ENCODE measurements at places on chromosomes 4 and X.

DNA sequence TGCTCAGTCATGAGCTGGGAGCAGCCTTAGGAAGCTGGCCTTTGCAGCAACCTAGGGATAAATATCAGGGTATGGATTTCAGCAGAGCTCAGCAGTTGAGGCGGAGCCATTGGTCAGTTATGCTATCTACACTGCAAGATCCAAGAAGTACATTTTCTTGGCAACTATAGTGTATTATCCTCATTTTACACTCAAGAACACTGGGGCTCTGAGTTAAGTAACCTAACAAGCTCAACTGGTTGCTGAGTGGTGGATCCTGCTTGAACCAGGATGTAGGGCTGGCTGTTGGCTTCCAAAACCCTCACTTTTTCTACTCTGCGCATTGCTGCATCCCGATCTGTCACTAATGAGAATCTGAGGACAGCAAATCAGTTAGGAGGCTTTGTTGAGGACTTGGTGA is 1.5 kb upstream of the SCARB2 start:
- no peak for DNase-seq

DNA sequence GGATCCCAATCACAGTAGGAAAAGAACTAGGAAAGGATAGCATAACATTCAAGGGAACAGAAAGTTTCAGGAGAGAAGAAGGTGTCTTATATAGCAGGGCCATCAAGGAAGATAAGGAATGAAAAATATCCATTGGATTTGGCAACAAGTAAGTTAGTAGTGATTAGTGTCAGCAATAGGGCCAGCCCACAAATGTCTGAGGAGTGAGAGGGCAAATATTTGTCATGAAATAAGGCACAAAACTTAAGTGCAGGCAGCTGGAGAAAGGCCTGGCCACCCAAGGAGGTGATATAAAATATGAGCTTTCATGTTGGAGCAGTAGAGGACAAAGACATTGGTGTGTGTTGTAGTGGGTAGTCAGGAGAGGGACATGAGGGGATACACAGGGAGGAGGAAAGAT is 132.1 kb downstream of the COL4A6 start:
- DNase-seq, result no peak

GRCh38 chr4:157280673-157281072 is 60.1 kb downstream of the GRIA2 start:
- DNase-seq, result no peak

- DNase-seq, result no peak
Measured at GRCh38 chr4:16912896-16913295, 14.5 kb upstream of the LDB2 start.

DNA sequence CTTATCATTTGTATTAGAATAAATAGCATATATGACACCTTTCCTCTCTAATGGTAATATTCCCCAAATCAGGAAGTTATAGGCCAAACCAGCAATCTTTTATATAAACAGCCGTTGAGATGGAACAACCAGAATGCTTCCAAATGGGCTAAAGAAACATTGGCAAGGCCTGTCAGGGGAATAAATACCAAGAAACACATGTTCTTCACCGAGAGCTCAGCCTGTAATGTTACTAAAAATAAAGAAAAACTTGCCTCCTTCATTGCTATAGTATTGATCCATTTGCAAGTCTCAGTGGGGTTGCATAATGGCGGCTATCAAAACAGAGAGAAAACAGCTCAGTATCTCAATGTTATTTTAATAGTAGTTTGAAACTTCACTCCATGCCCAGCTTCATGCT is 104.9 kb downstream of the FAM13A start:
- no peak for DNase-seq

DNA sequence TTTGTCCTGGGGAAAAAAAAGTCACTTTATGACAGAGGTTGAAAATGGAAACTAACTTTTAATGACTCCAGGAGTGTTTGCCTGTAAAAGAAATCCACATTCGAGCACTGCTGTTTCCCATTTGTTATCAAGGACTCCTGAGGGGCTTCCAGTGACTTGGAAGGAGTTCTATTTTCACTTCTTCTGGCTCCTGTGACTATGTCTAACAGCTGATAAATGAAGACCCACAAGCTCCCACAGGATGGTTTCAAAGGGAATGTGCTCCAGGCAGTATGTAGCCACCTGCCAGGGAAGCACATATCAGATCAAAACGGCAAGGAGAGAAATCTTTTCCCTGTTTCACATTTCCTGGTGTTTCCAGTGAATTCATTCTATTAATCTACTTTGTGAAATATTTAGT is 159.8 kb upstream of the FAM241A start:
- DNase-seq, result no peak

- no peak for DNase-seq
Measured at GRCh38 chrX:102847362-102847761, 89.7 kb upstream of the RAB40AL start.

DNA sequence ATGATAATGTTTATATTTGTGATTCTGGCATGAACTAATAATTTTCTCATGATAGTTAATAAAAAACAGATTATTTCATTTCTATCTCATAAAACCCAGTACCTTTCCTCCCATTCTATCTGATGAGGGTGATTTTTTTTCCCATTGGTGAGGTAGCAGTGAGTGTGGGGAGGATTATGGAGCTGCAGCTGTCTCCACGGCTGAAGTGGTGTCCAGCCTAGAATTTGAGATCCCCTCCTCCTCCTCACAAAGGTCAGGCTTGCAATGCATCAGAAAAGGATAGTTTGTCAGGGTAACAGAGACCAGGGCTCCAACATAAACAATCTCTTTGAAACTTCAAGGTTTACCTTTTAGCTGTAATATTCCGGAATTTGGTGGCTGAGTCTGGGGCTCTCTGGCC is 60.9 kb downstream of the C4orf51 start:
- DNase-seq, result no peak

- DNase-seq, result no peak
Measured at GRCh38 chr4:56723201-56723605, 42.1 kb upstream of the HOPX start.

GRCh38 chr4:38114386-38115150 is 154.4 kb downstream of the PTTG2 start:
- peak; percentile 43 for DNase-seq

GRCh38 chr4:76278583-76278982 is 27.1 kb downstream of the FAM47E start:
- DNase-seq, result peak; percentile 40

DNA sequence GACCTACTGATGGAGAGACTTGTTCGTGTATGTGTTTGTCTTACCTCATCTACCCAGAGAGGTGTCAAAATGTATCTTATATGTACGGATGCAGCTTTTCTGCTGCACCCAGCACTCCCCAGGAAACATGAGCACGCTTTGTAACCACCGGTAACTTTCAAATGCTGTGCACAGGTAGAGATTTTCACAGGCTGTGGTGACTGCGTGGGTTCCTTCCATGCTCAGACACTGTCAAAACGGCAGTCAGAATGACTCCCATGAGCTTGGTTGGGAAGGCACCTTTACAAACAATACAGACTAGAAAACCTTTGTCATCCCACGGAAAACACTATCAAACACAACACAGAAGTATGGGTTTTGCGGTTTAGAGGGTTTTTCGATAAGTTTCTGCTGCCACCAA is 28.2 kb downstream of the F11 start:
- no peak for DNase-seq

DNA sequence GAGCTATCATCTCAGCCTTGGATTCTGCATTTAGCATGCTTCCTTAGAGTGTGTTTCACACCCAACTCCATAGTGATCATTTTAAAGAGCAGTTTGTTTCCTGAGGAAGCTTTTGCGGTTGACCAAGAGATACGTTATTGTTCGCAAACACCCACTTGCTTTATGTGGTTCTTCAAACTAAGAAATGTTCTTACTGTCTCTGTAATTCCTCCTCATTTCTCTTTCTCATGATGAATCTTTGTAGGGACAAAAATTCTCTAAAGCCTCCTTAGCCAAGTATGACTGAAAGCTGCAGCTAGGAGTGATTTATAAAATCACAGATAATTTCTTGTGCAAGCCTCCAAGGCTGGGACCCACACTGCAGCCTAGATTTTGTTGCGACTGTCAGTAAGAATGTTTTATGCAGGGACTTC is 10.0 kb downstream of the TNIP3 start:
- DNase-seq, result no peak

- DNase-seq, result no peak
Measured at GRCh38 chrX:23575281-23575680, 92.0 kb upstream of the PRDX4 start.

- DNase-seq, result no peak
Measured at GRCh38 chrX:17474892-17475291, 99.9 kb downstream of the NHS start.

GRCh38 chrX:124641737-124642491 is 295.6 kb downstream of the SH2D1A start:
- peak; percentile 1 for DNase-seq

GRCh38 chr4:8090312-8090711 is 68.3 kb downstream of the ABLIM2 start:
- no peak for DNase-seq

DNA sequence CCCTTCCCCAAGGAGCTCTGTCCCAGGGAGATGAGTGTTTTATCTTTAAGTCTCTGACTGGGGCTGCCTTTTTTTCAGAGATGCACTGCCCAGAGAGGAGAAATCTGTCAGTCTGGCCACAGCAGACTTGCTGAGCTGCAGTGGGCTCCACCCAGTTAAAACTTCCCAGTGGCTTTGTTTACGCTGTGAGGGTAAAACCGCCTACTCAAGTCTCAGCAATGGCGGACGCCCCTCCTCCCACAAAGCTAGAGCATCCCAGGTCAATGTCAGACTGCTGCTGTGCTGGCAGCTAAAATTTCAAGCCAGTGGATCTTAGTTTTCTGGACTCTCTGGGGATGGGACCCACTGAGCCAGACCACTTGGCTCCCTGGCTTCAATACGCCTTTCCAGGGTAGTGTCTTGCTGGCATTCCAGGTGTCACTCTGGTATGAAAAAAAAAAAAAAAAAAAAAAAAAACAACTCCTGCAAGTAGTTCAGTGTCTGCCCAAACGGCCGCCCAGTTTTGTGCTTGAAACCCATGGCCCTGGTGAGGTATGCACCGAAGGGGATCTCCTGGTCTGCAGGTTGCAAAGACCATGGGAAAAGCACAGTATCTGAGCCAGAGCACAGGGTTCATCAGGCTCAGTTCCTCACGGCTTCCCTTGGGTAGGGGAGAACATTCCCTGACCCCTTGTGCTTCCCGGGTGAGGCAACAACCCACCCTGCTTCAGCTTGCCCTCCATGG is 1616.1 kb upstream of the ADGRL3 start:
- no peak for DNase-seq

DNA sequence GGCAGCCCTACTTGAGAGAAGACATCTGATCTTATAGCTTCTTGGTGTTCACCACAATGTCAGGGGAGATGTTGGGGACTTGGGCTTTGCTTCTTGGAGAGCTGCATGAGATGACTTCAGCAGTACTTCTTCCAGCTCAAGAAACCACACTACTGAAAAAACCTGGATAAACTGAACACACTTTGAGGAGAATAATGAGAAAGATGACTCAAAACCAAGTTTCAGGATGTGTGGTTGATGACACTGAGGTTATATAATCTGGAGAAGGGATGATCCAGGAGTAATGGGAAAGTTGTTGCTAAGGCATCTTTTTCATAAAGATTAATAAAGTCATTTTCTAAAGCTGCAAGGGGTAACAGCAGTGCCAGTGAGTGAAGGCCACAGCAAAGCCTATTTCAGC is 58.4 kb upstream of the PNPLA4 start:
- DNase-seq, result no peak

- peak; percentile 96 for DNase-seq
Measured at GRCh38 chr4:147780137-147780777, 48.4 kb downstream of the ARHGAP10 start.

DNA sequence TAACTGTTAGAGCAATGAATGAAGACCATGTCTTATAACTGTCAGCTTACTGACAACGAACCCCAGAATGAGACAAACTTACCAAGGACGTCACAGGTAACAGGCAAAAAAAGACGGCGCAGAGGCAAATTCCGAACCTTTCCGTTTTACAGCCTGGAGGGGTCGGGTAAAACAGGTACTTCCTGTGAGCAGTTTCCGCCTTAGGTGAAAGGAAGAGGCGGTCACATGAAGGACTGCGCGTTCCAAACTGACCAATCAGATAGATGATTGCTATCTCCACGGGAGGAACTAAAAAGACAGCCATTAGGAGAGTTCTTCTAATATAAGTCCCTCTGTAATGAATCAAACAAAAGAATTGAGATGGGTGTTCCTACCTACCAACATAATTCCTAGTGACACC is at the start of gene COX7B2:
Gene COX7B2 (minus strand): TSS at position 168 of the 400 bp plus-strand sequence. CDS start 174,053 bp downstream, outside the sequence.
- DNase-seq, result no peak

DNA sequence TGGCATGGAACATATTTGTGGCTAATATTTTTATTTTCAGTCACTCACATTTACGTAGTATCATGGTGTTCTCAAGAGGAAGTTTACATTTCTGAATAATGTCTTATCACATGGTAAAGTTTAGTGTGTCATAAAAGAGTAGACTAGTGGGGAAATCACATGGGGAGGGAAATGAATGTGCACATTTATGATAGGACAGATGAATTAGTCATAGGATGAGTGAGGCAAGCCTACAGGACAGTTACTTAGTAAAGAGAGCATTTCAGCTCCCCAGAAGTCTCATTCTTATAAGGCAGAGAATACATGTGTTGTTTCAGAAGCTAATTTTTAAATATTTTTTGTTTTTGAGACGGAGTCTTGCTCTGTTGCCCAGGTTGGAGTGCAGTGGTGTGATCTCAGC is 6.2 kb downstream of the GK start:
- peak; percentile 76 for DNase-seq

- no peak for DNase-seq
Measured at GRCh38 chr4:3465698-3466671, 2.9 kb downstream of the DOK7 start.

DNA sequence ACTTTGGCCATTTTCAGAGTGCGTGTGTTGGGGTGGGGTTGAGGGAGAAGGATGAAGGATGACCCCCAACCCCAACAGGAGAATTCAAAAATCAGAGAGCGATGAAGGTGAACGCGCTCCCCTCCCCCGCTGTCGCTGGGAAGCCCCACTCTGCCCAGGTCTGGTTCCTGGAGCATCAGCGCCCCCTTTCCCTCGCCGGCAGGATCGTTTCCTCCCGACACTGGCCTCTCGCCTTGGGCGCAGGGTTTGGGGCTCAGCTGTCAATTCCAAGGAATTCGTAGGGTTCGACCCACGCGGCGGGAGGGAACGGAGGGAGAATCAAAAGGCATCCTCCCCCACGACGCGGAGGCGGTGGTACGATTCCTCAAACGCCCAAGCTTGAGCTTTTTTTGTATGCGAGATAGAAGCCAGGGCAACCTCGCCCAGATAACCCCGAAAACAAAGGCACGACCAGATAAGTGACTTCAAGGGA is 1.0 kb upstream of the PDGFRA start:
- no peak for DNase-seq

GRCh38 chr4:86544310-86544966 is 49.7 kb upstream of the PTPN13 start:
- DNase-seq, result no peak

GRCh38 chrX:141405486-141405852 is 163.2 kb upstream of the SPANXC start:
- no peak for DNase-seq

All from inflammatory macrophage treated with lipopolysaccharide for 1 hour (primary cell).